ENCODE measurements at places on chromosomes 5 and 9.

GRCh38 chr5:130099008-130099407 lies 194.7 kb downstream of the CHSY3 start:
- no peak for DNase-seq

DNA sequence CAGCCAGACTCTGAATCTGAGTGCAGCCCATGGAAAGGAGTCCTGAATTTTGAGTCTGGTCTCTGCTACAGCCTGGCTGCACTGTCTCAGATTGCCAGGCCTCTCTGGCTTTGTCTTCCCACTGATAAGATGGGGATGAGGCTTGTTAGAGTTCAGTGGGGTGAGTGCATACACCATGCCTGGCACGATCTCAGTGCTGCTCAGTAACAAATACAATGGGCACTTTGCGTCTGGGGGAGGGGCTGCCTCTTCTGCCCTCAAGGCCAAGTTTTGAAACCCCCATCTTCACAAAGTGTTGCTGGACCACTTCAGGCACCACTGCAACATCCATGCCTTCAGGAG lies 49.0 kb downstream of the PPARGC1B start:
- no peak for DNase-seq

DNA sequence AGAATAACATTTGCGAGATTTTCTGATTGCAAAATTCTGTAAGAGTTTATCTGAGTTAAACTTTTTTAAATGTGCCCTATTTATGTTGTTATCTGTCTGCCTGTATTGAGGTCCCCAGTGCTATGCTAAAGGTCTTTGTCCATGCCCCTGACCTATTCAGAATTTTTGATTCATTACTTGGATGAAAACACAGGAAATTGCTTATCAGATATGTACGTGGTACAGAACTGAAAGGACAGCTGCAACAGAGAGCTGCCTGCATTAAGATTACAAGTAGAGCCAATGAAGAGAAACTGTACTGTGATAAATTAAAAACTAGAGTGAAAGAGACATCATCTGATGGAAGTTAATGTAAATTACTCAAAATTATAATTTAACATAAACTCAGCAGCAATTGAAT lies 408.8 kb downstream of the ADGRV1 start:
- no peak for DNase-seq

- DNase-seq, result no peak
These were observed 143.0 kb downstream of the FGF1 start for GRCh38 chr5:142542906-142543305.

DNA sequence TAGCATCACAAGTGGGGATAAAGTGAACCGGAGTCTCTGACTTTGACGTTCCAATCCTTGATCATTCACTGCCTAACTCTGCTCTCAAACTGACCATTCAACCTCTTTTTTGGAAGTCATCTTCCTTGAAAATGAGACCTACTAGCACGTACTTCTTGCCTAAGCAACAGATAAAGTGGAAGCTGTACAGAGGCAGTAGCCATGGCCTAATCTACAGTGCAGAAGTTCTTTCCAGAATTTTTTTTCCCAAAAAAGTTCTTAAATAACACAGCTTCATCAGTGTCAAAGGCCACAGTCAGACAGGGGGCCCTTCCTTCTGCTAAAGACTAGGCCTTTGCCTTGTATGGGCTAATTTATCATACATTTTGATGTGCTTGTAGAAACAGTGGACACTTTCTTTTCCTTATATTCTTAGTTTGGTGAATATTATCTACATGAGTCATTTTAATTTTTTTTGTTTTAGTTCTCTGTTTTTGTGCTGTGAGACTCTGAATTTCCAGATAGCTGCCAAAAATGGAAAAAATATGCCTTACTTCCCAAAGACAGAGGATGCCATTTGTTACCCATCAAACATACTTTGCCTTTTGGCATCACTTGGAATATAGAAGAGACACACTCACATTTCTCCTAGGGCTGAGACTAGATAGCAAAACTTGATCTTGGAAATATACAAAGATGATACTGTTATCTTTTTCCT lies 96.3 kb upstream of the VCAN start:
- no peak for DNase-seq

DNA sequence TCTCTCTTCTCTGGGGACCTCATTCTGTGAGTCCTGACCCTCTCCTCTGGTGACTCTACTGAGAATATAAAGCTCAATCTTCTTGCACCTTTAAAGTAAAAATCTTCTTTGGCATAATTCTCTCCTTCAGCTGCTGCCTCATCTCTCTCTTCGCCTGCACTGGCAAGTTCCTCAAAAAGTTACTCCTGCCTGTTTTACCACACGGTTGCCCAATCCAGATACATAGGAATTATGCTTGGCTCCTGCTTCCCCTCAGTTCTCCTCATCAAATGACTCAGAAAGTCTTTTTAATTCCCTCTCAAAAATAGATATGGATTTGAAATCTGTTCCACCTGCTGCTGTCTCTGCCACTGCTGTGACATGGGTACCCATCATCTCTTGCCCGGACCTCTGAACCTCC lies 14.4 kb upstream of the HRCT1 start:
- DNase-seq, result no peak

DNA sequence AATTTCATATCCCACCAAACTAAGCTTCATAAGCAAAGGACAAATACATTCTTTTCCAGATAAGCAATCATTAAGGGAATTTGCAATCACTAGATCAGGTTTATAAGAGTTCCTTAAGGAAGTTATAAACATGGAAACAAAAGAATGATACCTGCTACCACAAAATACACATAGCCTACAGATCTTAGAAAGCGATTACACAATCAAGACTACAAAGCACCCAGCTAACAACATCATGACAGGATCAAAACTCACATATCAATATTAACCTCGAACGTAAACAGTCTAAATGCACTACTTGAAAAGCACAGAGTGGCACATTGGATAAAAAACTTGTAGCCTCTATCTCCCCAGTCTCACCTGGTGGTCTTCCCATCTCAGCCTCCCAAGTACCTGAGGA lies 512.4 kb upstream of the PTGER4 start:
- no peak for DNase-seq

- no peak for DNase-seq
These were observed 240.4 kb upstream of the IRX2 start for GRCh38 chr5:2991884-2992283.

GRCh38 chr9:24218656-24219055 lies 327.0 kb downstream of the IZUMO3 start:
- no peak for DNase-seq

- no peak for DNase-seq
These were observed 87.5 kb downstream of the ANXA2R start for GRCh38 chr5:42952578-42952974.

DNA sequence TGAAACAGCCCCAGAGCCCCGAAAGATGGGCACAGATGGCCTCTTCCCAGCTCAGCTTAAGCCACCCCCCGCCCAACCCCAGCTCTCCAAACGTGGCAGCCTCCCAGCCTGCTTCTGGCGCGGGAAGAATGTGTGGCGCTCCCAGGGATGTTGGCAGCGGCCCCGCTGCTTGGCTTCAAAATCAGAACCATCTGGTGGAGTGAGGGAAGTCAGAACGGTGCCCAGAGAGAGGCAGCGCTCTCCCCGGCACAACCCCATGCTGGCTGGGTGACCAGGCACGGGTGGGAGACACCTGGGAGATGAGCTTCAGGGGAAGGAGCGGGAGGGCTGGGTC lies 72.7 kb upstream of the ORM1 start:
- DNase-seq, result no peak

DNA sequence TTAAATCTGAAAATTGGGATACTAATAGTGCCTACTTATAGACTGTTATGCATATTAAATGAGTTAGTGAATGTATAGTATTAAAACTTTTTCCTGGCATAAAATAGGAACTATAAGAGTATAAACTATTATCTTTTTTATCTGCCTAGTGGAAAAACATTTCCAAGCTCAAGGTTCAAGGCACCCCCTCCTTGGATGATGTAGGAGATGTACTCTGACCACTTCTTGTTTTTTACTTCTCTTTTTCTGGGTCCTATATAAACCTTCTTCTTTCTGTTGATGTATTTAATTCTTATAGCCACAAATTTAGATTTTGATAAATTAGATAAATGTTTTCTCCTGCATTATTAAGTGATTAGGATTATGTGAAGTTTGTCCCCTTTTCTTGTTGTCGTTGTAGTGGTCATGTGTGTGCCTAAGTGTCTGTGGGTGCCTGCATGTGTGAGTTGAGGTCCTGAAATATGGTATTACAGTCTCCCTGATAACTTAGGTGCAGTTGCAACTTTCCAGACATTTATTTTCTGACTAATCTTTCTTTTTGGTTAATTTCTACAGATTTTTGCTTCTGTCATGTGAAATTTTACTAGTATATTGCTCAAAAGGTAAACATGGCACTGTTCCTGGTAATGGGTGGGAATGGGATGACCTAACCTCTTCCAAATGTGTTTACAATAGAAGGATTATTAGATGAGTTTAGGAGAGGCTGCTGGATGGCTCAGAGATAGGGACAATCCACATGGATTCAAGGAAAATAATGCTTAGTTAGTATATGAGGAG lies 160.8 kb upstream of the CDKN2B start:
- no peak for DNase-seq

DNA sequence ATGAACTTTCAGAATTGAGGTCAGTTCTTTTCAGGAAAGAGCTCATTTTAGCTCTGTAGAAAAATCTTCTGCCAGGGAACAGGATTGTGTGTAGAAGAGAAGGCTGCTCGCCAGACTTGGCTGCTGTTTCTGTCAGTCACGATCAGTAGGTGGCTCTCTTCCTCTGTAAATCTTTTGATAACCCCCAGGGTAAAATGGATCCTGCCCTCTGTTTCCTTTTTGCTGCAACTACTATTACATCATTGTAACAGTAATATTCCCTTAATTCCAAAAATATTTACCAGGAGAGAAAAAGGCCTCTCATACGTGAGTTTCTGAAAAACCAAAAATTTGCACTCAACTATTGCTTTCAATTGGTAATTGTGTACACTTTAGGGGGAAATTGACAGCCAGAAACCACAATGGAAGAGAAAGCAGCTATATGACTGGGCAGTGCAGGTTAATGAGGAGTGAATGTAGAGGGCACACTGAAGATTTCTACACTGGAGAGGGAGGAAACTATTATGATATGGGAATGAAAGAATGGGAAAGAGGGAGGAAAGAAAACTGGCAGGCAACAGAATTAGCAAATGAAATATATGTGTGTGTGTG lies 12.3 kb downstream of the IFNA21 start:
- DNase-seq, result no peak

DNA sequence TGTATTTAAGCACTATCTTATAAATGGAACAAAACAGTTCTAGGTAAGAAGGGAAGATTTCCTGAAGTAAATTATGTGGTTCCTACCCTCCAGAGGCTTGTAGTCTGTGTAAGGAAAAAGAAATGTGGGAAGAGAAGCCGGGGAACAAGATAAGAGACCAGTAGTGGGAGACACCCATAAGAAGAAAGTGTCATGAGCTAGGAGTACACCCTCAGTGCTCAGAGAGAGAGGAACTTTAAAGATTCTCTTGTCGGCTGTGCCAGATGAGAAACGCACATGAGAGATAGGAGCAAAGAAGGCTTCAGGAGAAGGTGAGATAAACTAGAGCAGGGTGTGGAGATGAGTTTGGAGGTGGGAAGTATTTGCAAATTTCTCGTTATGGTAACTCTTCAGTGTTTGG lies 18.1 kb downstream of the SLC36A1 start:
- no peak for DNase-seq

DNA sequence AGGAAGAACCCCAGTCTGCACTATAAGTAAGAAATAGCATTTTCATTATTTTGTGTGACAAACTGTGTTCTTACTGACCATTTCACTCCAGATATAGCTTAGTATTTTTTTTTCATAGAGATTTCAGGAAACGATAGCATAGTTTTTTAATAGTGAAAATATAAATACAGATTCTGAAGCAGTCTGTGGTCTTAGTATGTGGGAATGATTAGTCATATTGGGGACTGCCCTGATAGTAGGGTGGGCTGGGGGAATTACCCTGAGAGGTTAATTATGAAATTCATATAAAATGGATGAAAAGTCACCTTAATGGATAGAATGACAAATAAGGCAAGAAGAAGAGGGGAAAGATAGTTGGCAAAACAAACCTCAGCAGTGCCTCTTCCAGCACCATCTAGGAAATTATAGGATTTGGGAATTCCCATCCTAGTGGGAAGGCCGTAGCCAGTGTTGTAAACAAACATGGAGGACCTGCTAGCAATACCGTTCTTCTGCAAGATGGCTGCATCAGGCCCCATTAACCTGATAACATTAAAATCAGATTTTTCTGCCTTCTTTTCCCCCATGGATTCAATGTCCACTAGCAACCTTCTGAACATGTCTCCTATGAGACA lies 23.7 kb upstream of the NR3C1 start:
- DNase-seq, result no peak

- DNase-seq, result no peak
These were observed 123.2 kb downstream of the FGF18 start for GRCh38 chr5:171542525-171543140.

- DNase-seq, result no peak
These were observed 14.8 kb downstream of the TGFBI start for GRCh38 chr5:136043551-136043950.

DNA sequence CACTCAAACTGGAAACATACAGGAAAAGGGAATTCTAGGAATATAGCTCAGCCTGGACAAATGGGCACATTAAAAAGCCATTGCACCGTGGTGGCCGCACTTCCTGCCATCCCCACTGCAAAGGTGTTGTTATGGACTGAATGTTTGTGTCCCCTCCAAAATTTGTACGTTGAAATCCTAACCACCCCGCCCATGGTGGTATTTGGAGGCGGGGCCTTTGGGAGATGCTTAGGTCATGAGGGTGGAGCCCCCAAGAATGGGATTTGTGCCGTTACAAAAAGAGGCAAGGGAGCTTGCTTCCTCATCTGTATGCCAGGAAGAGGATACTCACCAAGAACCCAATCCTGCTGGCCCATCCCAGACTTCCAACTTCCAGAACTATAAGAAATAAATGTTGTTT lies 1.1 kb upstream of the CMBL start:
- peak; percentile 19 for DNase-seq

- DNase-seq, result no peak
These were observed 186.5 kb downstream of the LURAP1L start for GRCh38 chr9:12961276-12961809.

DNA sequence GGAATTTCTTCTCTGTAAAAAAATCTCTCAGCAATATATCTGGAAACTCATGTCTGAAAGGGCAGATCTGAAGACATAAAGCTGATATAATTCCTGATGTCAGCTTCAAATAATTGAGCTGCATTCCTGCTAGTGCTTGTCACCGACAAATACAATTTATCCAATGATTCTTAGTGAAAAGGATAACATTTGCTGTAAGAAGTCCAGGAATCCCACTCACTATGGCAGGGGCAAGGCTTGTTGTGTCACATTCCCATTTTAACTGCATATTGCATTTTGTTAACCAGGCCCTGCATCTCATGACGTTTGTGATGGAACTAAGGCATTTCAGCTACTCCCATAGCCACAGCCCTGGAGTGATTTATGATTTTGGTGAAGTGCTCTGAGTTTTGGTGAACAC lies 160.1 kb upstream of the DAB2 start:
- DNase-seq, result no peak

- DNase-seq, result no peak
These were observed 133.4 kb downstream of the TRPM3 start for GRCh38 chr9:70987986-70988385.

DNA sequence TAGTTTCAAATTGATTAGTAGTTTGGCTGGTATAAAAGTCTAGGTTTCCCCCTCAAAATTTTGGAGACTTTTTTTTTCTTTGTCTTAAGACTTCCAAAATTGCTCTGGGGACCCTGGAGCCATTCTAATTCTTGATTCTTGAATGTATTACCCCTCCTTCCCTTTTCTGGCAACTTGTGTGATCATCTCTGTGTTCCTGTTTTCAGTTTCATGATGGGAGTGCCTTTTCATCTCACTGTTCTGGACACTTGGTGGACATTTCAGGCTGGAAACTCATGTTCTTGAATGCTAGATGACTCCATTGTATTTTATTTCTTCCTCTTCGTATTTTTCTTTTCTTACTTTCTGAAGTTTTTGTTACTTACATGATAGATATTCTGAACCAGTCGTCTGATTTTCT lies 57.3 kb upstream of the LRRC70 start:
- no peak for DNase-seq
